ENCODE measurements at places on chromosomes 2 and 18.

GRCh38 chr2:211204456-211204855, 648.1 kb downstream of the CPS1 start:
- DNase-seq: no peak

GRCh38 chr2:221429741-221430491, 142.2 kb downstream of the EPHA4 start:
- DNase-seq: peak; percentile 12

- DNase-seq: peak; percentile 20
Measured at GRCh38 chr18:9885170-9886004, at the start of gene TXNDC2. Gene TXNDC2 (plus strand): TSS chr18:9885973. CDS start chr18:9886681, 708 bp downstream.

GRCh38 chr2:191500566-191500883, 177.4 kb upstream of the NABP1 start:
- no peak for DNase-seq

GRCh38 chr2:219331560-219332213, 857 bp downstream of the RESP18 start:
- peak; percentile 77 for DNase-seq

DNA sequence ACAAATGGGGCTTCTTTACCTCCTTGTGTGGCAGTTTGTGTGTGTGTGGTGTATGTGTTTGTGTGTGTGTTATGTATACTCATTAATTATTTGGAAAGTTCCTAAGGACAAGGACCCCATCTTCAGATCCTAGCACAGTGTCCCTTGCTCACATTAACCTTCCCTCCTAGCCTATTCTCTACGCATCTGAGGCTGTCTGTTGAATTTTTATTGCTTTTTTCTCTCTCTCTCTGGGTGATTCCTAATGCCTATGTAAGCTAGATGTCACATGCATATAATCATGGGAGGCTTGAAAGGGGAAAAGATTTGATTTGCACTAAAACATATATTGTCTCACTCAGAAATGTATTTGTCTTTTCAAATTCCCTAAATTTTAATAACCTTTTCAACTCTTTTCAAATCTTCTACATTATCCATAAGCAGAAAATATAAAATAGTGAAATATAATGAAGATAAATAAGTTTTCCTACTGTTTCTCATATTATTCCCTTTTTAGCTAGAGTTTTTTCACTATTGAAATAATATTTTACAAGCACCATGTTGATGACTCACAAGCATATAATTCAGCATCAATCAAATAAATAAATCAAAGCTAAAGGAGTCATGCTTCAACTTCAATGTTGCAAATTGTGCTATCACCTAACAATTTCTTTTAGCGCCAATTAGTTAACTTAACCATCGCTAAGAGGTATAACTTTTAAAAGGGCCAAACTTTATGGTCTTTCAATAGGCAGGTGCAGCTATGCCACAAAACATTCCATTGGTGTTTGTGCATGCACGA, 199.0 kb upstream of the ERBB4 start:
- no peak for DNase-seq

DNA sequence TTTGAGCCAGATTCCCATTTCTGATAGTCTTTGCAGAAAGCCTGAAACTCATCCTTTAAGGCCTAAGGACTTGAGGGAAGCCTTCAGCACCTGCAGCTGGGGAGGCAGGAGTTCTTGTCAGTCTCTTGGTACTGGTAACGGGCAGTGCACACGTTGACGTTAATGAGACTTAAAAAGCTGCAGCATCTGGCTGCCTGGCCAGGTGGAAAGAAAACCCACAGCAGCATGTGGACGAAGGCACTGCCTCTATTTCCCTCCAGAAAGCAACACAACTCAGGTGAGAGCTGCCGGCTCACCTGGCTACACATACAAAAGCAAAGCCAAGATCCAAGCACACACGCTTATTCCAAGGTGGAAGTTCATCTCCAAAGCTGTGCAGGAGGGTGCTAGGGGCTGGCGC, 178.8 kb downstream of the ANAPC1 start:
- no peak for DNase-seq

- DNase-seq: no peak
Measured at GRCh38 chr2:31903109-31903780, 107.6 kb downstream of the MEMO1 start.

- DNase-seq: no peak
Measured at GRCh38 chr2:20662308-20662937, 4.5 kb upstream of the GDF7 start.

GRCh38 chr2:221428896-221429295, 143.2 kb downstream of the EPHA4 start:
- DNase-seq: no peak

Measured in GM03348 (cell line).